Effector CD4-positive, alpha-beta T cell (primary cell): ENCODE measurements at places on chromosomes 1 and 21.

GRCh38 chr1:116326486-116326885 is 46.6 kb upstream of the ATP1A1 start:
- no peak for DNase-seq

DNA sequence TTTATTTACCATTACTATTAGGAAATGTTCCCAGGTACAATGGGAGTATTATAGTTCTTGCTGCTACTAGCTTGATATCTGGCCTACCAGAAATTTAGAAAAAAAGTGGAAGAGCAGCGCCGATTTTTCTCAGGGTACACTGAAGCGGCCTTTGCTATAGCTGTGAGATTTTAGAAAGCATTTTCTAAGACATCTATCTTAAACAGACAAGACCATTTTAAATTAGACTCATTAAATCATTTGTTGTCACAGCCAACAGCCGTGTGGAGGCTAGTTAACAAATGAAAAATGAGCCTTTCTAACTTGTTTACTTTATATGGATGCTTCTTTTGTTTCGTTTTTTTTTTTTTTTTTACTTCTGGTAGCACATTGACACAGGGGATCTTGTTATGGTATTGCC is 183.2 kb upstream of the ZRANB2 start:
- no peak for DNase-seq

- no peak for DNase-seq
These were observed 172.2 kb downstream of the PRDM16 start for GRCh38 chr1:3241236-3241550.

DNA sequence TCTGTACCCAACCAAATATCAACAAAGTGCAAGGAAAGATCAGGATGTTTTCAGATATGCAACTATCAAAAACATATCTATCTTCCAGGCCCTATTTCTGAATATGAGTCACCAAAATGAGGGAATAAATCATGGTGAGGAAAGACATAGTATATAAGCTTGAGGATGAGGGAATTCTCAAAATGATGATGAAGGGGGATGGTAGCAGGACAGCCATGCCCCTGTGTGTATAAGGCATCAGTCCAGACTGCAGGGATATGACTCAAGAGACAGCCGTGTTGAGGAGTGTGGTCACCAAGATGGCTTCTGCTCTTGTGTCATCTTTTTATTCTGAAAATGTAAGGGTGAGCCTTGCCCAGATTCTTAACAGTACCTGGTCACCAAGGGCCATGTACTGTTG is 4.4 kb upstream of the WDR64 start:
- no peak for DNase-seq

DNA sequence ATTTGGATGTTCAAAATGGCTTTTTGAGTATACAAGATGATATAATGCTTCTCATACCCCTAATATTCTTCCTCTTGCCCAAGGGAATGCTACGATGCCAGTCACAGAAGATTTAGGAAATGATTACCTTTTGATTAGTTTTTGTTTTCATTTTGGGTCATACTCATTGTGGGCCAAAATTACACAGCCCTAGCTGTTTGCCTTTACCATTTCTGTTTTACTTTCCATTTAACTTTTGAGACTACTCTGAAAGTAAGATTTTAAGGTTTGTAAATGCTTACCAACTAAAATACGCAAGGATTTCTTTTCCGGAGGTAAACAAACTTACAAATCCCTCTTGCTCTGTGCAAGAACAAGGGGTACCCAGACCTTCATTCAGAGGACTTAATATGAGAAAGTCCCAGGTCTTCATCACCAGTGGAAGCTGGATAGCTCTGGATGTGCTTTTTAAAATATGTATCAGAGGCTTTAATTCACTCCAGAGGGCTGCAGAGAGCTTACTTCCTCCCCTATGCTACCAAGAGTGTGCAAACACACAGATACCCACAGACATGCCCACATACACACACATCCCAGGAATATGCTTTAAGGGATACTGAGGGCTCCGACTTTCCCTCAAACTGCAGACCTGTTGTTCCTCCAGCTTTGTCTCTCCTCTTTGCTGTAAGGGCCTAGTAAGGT is 631.4 kb downstream of the SMYD3 start:
- no peak for DNase-seq

DNA sequence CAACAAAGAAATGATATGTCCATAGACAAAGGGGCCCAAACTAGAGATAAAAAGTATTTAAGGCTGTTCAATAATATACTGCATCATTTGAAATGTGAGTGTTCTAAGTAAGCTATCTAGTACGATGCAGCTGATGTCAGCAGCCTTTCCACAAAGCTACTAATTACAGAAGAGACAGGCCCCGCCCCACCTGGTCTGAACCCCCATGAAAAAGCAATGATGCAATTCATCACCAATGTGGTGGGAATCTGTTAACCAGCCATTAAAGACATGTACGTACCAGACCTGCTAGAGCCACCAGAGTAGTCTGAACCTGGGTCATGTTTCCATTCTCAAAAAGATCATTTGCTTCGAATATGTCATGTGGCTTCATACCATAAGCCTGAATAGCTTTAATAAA is 25.1 kb downstream of the CNN3 start:
- no peak for DNase-seq

- DNase-seq = no peak
These were observed 50.7 kb downstream of the EBNA1BP2 start for GRCh38 chr1:43121256-43121900.

DNA sequence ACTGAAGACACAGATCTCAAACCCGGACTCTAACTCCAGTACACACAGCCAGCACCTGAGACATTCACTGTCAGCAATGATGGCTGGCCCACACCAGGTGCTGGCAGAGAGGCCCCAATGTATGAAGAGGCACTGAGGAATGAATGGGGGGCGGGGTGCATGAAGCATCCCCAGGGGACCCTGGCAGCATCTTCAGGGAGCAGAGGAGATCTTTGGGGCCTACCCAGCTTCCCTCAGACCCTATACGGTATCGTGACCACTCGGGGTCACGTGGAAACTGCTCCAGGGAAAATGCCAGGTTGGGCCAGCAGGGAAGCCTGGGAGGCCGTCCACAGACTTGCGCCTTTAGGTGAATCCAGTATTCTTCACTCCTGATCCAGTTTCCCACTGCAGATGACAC is 84.3 kb downstream of the NPHP4 start:
- no peak for DNase-seq

- DNase-seq = no peak
These were observed 1.3 kb upstream of the KCNN3 start for GRCh38 chr1:154871374-154871773.

DNA sequence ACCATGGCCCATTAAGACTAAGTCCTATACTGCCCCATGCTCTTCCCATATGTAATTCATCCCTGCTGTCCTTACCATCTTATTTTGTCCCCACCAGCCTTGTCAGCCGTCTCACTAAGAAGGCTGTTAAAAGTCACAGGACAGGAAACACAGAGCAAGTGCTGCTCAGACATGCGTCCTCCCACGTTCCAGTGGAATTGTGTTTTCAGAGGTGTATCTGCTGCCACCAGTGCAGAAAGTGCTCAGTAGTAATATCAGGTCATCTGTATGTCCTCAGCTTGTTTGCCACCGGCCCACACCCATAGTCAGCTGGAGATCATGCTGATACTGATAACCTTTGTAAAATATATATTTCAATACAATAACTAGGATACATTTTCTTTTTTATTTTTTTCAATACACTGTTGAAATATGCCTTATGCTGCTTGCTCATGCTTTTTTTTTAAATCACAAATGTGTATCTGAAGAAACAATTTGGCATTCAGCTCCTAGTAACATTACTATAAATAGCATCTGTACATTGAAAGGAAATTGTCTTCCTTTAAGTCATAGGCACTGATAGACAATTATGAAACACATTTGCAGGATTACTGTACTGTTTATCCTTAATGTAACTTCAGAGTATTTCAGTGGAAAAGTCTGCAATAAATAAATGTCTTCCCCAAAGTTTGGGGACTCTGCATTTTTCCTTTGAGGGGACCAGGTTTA is 156.9 kb downstream of the EDEM3 start:
- DNase-seq = no peak

DNA sequence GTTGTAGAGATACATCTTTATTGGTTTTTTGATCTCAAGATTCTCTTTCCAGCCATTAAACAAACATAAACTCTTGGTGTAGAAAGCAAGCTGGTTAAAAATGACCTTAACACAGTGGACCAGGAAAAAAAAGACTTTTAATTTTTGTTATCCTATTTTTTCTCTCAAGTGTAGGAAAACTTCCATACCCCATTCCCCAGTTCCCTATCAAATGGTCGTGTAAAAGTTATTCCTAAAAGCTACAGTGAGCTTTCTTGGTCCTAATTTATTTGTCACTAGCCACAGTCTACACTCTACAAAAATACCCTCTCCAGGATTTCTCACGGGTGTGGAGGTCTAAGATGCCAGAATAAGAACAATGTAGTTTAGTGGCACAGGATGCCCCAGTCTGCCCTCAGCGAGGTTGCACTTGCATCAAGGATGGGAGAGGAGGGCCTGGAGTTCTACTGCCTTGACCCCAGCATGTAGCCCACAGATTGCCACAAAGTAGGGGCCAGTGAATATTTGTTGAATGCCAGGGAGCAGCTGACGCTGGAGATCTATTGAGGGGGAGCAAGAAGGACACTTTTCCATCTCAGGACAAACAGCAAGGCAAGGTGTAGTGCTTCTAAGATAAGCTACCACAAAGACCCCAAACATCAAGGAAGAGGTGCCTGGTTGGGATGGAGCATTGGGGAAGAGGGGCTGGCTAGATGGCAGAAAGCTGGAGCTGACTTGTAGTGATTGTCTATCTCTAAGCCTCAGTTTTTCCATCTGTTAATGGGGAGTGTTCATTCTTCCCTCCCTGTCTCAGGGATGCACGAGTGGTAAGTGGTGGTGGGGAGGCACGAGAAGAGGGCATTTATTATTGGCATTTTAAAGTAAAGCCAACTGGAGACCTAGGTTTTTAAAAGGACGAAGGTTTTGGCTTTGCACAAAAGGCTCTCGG is 1.8 kb downstream of the MYCL start:
- no peak for DNase-seq

GRCh38 chr1:13510499-13510898 is 3.3 kb downstream of the LRRC38 start:
- no peak for DNase-seq

DNA sequence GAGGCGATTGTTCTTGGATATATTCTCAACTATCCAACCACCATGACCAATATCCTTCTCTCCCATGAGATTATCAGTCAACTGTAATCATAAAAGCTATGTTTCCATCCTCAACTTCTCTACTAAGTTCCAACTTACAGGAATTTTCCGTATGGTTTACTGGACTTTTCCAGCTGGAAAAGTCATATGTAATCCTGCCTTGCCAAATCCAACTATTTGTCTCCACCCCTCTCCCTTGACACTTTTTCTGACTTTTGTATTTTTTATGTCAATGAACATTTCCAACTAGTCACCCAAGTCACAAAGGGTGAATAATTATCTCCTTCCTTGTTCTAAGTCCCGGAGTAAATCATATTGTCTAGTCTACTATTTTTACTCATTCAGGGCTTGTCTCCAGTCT is 293.1 kb downstream of the USP25 start:
- no peak for DNase-seq

- DNase-seq = no peak
These were observed 28.7 kb downstream of the C1orf87 start for GRCh38 chr1:60044881-60045280.

- DNase-seq = no peak
These were observed 287.4 kb upstream of the ZP4 start for GRCh38 chr1:238177960-238178645.
